ENCODE measurements at places on chromosomes 11 and 22.

DNA sequence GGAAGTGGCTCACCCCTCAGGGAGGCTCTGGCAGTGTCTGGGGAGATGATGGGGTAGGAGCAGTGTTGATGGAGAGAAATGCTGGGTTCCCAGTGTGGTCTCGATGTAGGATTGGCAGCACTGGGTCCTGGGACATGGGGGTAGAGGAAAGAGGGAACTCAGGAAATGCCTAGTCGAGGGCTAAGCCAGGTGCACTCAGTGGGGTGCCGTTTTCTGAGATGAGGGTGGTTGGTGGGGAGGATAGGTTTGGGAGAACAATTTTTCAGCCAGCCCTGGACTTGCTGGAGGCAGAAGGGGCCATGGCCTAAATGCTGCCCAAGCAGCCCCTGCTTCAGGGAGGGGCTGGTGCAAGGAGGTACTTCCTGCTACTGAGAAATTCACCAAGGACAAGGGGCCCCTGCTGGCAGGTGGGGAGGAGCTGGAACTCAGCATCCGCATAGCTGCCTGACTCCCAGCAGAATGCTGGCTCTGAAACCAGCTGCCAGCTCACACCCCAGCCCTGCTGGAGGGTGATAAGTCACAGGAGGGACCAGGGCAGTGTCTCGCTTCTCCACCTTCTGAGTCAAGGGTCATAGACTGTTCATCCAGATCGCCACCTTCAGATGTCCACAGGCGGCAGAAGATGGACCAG lies 6.0 kb downstream of the CCDC157 start:
- no peak for DNase-seq

DNA sequence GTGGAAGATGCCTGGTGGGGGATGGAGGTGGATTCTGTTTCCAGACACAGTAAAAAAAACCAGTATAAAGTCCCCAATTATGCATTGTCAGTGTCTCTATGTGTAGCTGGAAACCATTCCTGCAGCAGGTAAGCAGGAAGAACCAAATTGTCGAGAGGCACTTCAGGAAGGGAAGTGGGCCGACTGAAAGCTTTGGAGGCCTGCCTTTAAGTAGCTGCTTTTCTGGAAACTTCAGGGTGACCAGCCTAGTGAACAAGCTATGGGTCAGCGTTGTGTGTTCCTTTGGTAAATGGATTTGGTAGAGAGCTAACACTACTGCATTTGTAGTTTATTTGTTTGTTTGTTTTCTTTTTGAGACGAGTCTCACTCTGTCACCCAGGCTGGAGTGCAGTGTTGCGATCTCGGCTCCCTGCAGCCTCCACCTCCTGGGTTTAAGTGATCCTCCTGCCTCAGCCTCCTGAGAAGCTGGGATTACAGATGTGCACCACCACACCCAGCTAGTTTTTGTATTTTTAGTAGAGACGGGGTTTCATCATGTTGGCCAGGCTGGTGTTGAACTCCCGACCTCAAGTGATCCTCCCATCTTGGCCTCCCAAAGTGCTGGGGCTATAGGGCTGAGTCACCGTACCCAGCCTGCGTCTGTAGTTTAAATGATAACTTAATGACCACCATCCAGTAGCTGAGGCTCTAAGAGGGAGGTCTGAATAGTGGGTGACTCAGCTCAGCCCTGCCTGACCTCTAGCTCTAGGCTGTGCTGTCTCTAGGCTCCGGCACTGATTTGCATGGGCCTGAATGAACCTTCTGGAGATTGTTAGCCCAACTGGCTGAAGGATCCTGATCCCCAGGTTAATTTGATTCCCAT lies 12.8 kb downstream of the PTPRJ start:
- no peak for DNase-seq

- no peak for DNase-seq
Measured at GRCh38 chr11:77154381-77155081, 26.5 kb downstream of the MYO7A start.

DNA sequence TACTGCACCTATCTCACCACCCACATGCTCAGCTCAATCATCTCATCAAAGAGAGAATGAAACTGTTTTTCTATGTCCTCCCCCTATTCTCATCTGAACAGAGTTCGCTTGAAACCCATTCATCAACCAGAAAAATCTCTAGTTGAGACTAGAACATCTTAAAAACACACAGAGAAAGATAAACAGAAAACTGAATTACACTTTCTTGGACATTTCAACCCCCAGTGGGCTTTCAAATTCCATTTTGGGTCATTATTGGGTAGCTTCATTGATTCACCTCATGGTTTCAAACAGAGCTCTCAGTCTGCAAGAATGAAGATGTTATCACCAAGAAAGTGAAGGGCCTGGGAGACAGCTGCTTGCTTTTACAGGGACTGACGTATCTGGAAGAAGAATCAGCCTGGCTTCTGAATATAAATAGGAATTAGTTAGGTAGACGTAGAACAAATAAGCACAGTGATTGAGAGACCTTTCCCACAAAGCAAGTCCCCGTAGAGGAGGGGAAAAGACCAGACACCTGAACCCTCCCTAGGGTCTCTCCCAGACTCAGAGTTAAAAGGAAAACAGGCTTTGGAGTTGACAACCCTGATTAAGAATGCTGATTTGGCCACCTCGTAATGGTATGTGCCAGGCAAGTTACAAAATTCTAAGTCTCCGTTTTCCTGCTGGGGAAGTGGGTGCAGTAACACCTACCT lies 155.7 kb downstream of the BBOX1 start:
- DNase-seq = no peak

DNA sequence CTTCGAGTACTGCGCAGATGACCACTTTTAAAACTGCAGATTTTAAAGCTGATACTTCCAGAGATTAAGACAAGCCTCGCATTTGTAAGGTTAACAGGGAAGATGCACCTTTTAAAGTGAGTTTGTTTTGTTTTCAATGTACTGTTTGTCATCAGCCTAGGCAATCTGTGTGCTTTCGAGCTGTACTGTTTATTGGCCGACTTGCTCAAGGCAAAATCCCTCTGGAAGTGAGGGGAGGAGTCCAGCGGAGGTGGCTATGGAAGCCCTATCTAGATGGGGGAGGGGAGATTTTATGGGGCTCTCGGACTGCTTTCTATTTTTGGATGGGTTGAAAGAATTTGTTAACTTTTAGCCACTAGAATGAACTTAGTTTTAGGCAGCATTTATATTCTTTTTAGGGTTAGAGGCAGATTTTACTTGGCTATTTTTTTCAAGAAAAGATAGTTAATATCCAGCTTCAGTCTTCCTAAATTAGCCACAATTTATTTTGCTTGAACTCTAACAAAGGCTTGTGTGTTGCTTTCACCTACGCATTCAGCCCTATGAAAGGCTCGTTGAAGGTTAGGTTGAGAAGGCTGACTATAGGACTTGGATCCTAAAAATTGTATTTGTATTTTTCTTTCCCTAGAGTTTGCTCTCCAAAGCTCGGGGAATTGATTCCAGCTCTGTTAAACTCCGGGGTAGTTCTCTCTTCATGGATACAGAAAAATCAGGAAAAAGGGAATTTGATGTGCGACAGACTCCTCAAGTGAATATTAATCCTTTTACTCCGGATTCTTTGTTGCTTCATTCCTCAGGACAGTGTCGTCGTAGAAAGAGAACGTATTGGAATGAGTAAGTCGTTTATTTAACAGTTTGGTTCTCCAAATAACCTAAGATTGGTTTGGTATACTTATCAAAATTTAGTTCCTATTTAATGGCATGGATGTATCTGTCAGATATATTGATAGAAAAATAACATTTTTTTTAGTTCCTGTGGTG lies 2.1 kb downstream of the WEE1 start:
- no peak for DNase-seq
